ENCODE measurements at places on chromosomes 13 and 19. TPM values are rescaled to one million over a fixed set of nuclear protein-coding genes. Genes with fewer than 3 reads are reported as not detected.

SPTBN4 gene
- 0.83 TPM for total RNA-seq

SMIM17 gene
- total RNA-seq, result 0.28 TPM

GRCh38 chr13:22915442-22916082 is 265.2 kb upstream of the SGCG start:
- H3K4me1 ChIP-seq, result no peaks in the 10 kb centered on the region
- H3K4me3 ChIP-seq, result peak overlapping the region; percentile 64
- no peaks in the 10 kb centered on the region for H3K27me3 ChIP-seq
- peak; percentile 17 for DNase-seq
- H3K36me3 ChIP-seq, result no peaks in the 10 kb centered on the region

GRCh38 chr19:6012426-6013170 is 34.7 kb upstream of the RANBP3 start:
- no peak for DNase-seq
- no peaks in the 10 kb centered on the region for H3K36me3 ChIP-seq
- H3K27ac ChIP-seq, result no peak overlapping the region
- no peaks in the 10 kb centered on the region for H3K4me1 ChIP-seq

CTXN1 gene
- total RNA-seq, result 0.56 TPM

GRCh38 chr13:46387064-46387851 is at the start of gene RUBCNL:
Gene RUBCNL, minus strand, starts transcription at chr13:46387252. Its CDS starts 14,777 bp downstream, at chr13:46372475.
- H3K27ac ChIP-seq, result no peak within 1 kb of the TSS
- H3K36me3 ChIP-seq, result no peaks in the 10 kb centered on the region
- DNase-seq, result no peak
- H3K4me3 ChIP-seq, result no peak within 1 kb of the TSS
- H3K4me1 ChIP-seq, result no peaks in the 10 kb centered on the region

- DNase-seq, result no peak
- no peak overlapping the region for H3K4me3 ChIP-seq
- no peaks in the 10 kb centered on the region for H3K36me3 ChIP-seq
- no peak overlapping the region for H3K27ac ChIP-seq
Observed at GRCh38 chr13:34078334-34078999, 260.5 kb downstream of the RFC3 start.

CDC37 gene
- total RNA-seq, result 248 TPM

- no peak for DNase-seq
- H3K36me3 ChIP-seq, result no peaks in the 10 kb centered on the region
- H3K27me3 ChIP-seq, result no peaks in the 10 kb centered on the region
- no peak overlapping the region for H3K27ac ChIP-seq
Observed at GRCh38 chr13:96822895-96823294, 171.4 kb downstream of the OXGR1 start.

Data from IMR-90 (cell line).